ENCODE measurements at places on chromosomes 6 and 20.

- DNase-seq, result no peak
These were observed 114.1 kb downstream of the SMOC2 start for GRCh38 chr6:168554898-168555617.

GRCh38 chr20:36404435-36404978 is 98.4 kb downstream of the DLGAP4 start:
- no peak for DNase-seq

DNA sequence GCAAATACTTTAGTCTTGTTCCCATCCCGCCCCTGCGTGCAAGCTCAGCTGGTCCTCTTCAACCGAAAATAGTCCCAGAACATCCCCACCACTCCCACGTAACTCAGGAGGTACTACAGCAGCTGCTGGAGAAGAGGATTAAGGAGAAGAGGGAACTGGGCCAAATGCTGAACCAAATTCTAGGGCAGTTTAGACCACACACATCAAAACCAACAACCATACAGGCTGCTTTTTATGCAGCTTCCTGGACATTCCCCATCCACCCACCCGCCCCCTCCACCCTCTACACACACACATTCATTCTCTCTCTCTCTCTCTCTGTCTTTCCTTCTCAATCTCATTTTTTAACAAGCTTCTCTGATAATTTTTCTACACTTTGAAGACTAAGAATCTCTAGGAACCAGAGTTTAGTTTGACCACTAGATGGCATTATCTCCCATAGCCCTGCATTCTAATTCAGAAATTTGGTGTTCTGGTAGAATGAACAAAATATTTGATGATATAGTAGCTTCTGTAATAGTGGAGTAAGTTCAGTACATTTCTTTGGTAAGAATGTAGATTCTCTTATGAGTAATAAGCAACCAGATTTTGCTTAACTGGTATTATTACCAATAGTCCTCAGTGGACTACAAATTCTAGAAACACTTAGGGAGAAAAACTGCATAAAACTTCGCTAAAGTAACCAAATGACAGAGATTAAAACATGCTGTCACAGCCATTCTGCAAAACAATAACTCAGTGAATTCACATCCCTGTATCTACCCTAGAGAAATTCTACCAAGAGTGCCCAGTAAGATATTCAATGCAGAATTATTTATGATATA is 52.1 kb upstream of the BEND6 start:
- no peak for DNase-seq

GRCh38 chr6:85015396-85015990 is 251.1 kb upstream of the TBX18 start:
- no peak for DNase-seq

- no peak for DNase-seq
These were observed 72.1 kb upstream of the ISM1 start for GRCh38 chr20:13148961-13149360.

Data from tibial artery (tissue), 4 donors.